ENCODE measurements at places on chromosomes 6 and 20. TPM values are rescaled to one million over a fixed set of nuclear protein-coding genes. Genes with fewer than 3 reads are reported as not detected.

The CTCFL gene
- total RNA-seq: not detected

The EPHA7 gene
- not detected for total RNA-seq

DNA sequence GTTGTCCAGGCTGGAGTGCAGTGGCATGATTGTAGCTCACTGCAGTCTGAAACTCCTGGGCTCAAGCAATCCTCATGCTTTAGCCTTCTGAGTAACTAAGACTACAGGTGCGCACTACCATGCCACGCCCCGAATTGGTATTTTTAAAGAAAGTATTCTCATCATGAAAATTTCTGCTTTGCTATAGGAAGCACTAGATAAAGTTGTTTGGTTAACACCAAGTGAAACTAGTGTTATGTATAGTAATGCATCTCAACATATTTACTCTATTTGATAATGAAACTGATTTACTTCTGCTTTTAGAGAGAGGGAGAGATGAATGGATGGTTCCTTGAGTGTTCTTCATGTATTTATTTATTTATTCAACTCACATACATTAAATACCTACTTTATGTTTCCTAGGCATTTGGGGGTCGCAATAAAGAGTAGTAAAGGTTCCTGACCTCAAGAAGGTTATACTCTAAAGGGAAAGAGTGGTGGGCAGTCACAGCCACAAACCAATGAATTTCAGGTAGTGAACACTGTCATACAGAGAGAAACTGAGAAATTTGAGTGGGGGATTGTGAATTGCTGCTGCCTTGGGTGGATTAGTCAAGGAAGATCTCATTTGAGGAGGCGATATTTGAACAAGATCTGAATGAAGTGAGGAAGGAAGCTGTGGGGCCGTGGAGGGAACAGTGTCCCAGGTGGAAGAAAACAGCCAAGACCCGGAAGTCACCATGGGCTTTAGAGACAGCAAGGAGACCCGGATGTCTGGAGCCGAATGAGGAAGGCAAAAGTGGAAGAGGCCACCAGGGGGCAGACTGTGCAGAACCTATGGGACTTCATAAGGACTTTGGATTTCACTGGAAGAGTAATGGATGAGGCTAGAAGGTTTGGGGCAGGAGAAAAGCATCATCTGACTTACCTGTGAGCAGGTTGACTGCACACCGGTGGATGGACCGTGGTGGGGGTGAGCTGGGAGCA, 185.6 kb downstream of the TSHZ2 start:
- peak; percentile 83 for DNase-seq

GRCh38 chr6:37862430-37862829, 42.9 kb downstream of the ZFAND3 start:
- no peak for DNase-seq

DNA sequence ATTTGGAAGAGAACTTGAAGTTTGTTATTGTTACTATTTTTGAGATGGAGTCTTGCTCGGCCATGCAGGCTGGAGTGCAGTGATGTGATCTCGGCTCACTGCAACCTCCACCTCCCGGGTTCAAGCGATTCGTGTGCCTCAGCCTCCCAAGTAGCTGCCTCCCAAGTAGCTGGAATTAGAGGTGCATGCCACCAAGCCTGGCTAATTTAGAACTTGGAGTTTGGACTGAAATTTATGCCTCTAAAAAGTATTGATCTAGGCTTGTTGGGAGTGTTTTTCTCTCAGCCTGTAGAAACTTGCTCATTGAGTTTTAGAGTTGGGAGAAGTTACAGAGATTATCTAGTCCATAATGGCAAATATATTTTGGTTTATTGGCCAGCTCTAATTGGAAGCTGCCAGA, 4.1 kb downstream of the ITCH start:
- DNase-seq: no peak

DNA sequence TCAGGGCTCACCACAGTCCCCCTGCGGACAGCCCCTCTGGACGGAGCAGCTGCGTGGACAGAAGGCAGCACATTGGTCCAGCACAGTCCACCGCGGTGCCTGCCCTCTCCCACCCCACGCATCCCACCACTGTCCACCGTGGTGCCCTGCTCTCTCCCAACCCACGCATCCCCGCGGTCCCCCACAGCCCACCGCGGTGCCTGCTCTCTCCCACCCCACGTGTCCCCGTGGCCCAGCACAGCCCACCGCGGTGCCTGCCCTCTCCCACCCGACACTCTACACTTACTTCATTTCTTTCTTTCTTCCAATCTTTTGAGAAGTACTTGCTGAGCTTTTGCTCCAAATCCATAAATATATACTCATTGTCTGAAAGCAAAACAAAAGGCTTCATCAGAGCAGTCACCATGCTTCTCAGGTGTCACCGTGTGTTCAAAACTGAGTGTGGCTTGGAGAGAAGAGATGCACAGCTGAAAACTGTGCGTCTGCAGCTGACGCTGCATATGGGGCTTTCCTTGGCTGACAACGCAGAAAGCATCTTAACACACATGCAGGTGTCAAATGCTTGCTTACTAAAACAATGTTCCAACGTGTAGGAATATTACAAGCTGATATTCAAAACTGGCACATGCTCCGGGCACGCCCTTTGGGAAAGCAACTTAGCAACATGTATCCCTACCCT, 11.8 kb downstream of the FRMD1 start:
- DNase-seq: no peak

- peak; percentile 76 for DNase-seq
Measured at GRCh38 chr6:6007366-6008088, 802 bp upstream of the NRN1 start.

- DNase-seq: no peak
Measured at GRCh38 chr20:1386323-1386722, 6.5 kb downstream of the FKBP1A start.

- no peak for DNase-seq
Measured at GRCh38 chr6:12844284-12845223, 128.0 kb downstream of the PHACTR1 start.

- DNase-seq: no peak
Measured at GRCh38 chr6:159312206-159312605, 143.0 kb downstream of the FNDC1 start.

- DNase-seq: peak; percentile 92
Measured at GRCh38 chr6:127342946-127343808, at the start of gene ECHDC1. ECHDC1 (minus strand) TSS chr6:127343609; CDS start chr6:127331028, 12,581 bp downstream.

DNA sequence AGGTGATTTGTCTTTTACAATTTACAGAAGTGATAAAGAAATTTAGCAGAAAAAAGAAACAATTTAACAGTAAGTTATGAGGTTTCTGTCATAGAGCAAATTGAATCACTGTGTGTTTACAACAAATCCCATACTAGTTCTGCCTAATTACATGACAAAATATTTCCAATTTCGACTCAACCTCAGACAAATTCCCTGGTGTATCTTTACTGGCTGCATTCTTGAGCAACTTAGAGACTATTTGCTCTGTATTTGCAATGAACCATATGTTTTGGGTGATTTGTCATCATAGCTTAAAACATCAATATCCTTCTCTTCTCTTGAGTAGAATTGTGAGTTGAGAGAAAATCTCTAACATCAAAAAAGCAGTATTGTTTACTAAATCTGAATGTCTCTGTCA, 128.7 kb downstream of the SIM1 start:
- DNase-seq: no peak

- no peak for DNase-seq
Measured at GRCh38 chr6:11637266-11637665, 99.7 kb downstream of the TMEM170B start.

DNA sequence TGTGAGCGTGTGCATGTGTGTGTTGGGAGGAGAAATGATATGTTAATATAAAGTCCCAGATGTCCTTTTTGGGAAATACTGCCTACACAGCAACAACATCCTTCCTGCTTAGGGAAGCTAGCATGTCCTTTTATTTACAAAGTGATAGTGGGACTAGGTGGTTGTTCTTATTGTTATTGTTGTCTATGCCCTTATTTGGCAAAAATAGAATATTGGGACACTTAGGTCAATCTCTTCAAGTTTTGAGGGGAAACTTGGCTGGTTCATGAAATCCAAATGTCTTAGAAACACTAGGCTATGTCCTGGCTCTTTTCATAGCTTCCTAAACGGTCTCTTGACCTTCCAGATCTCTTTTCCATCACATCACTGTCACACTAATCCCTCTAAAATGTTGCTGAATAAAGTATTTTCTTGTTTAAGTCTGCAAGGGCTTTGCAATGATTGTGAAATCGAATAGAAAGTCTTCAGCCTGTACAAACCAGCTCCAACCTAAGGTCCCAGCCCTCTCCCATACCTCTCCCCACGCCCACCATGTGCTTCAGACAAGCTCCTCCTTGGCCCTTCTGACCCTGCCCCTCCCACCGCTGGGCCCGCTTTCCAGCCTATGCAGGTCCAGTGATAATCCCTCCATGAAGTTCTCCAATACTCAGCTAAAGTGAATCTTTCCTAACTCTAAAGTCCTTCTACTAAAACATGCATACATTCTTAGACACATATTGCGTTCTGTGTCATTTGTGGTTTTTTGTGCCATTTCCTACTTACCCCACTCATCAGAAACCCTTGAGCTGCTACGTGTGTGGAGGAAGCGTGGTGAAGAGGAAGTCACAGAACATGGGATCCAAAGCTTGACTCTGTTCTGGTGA, 205.1 kb downstream of the LY86 start:
- no peak for DNase-seq

DNA sequence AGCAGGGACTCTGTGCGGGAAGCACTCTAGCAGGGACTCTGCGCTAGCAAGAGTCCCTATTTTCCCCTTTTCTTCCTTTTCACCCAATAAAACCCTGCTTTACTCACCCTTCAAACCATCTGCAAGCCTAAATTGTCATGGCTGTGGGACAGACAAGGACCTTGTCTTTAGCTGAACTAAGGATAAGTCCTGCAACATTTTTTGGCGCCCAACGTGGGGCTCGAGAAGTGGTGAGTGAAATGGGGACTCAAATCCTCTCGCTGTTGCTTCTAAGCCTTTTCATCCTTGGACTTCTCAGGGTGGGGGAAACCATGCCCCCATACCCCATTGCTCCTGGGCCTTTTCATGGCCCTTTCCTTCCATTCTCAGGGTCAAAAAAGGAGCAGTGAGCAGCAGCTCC, 46.4 kb downstream of the IMPG1 start:
- DNase-seq: no peak

DNA sequence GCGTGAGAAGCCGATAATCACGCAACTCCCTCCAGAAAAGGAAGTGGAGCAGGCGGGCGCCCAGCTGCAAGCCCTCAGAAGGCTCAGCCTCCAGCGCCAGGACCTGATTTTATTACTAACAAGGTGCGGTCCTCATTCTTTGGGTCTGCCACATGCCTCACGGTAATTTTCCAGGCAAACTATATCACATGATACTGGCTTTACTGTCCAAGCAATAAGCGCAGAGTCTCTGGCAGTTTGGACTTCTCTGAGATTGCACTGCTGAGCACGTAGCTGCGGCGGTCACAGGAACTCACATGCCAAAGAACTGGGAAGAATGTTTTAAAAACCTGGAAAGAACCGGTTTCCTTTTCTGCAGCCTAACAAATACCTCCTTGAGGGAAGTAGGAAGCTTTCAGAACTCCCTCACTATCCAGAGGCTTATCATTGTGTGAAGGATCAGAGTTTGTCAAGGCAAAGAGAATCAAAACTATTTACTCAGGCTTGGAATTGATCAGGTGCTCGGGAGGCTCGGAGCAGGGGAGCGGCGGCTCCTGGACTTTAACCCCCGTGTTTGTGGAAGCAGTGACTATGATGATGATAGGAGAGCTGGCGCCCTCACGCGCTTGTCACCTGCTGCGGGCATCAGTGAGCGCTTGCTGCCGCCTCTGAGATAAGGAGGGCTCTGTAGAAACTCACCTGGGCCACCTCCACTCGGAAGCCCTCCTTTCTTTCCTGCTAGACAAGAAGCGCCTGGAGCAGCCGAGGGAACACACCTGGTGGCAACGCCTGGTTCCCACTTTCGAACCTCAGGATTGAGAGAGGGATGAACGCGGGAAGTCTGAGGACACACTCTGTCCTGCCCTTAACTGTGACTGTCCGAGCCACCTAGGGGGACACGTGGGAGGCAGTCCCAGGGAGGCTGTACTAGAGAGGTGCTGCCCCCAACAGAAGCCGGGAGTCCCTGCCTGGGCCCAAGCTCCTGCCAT, 27.2 kb upstream of the SYNJ2 start:
- DNase-seq: no peak

GRCh38 chr6:162636167-162636566, 91.4 kb downstream of the PRKN start:
- no peak for DNase-seq

- DNase-seq: no peak
Measured at GRCh38 chr6:72963946-72964345, 261.4 kb downstream of the KHDC1L start.

DNA sequence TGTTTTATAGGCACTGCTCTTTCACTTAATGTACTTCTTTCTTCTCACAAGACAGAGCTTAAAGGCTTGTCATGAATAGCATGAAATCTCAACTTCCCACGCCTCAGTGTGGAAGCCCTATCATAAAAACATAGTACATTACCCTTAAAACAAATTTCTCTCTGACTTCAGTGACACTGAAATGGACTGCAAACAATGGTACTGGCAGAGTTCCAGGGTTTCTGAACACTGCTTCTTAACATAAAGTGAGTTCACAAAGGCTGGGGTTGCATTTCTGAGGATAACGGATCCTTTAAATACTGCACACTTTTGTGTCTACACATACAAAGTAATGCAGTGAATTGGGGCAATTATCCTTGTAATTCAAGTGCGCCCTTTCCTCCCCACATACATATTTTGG, 32.3 kb upstream of the PLEKHG1 start:
- DNase-seq: no peak

Measured in Karpas-422 (cell line).